Calu3 (cell line): ENCODE measurements at places on chromosomes 5 and 9. TPM values are rescaled to one million over a fixed set of nuclear protein-coding genes. Genes with fewer than 3 reads are reported as not detected.
A peak's percentile ranks its signal among the peaks of the same experiment; 100 is the strongest.

- no peak for DNase-seq
Observed at GRCh38 chr5:156677963-156678362, 172.1 kb upstream of the PPP1R2B start.

DNA sequence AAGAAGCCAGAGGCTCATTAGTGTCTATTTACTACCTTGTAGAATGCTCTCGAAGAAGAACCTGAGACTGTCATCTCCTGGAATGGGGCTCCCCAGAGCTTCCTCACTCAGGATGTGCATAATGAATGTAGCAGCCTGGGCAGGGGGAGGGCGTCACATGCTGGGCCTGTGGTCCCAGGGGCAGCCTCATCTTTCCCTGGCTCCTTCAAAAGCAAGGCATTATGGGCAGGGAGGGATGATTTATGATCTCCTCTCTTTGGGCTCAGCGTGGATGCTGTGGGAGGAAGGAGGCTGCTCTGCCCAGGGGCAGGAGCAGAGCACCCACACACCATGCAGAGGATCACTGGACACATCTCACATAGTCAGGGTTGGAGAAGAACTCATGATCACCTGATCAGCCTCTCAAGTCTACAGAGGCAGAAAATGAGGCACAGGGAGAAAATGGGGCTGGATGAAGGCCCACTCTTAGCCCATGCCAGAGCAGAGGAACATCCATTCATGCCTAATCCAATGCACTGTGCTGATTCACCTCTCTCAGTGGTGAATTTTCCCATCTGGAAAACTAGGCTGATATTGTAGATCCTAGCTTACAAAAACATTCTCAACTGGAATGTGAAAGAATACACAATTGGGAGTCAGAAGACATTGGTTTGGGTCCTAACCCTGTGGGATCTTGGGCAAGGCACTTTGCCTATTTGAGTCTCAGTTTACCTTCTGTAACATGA lies 173.7 kb downstream of the CARTPT start:
- no peak for DNase-seq

GRCh38 chr9:94772639-94773303 lies 46.3 kb downstream of the AOPEP start:
- DNase-seq = no peak

PRDM9 gene
- not detected in 2 replicates for total RNA-seq

GALNT12 gene
- 49.2 and 51.2 TPM in 2 replicates for total RNA-seq

PCDHGC4 gene
- 1.2 and 2.2 TPM in 2 replicates for total RNA-seq

DNA sequence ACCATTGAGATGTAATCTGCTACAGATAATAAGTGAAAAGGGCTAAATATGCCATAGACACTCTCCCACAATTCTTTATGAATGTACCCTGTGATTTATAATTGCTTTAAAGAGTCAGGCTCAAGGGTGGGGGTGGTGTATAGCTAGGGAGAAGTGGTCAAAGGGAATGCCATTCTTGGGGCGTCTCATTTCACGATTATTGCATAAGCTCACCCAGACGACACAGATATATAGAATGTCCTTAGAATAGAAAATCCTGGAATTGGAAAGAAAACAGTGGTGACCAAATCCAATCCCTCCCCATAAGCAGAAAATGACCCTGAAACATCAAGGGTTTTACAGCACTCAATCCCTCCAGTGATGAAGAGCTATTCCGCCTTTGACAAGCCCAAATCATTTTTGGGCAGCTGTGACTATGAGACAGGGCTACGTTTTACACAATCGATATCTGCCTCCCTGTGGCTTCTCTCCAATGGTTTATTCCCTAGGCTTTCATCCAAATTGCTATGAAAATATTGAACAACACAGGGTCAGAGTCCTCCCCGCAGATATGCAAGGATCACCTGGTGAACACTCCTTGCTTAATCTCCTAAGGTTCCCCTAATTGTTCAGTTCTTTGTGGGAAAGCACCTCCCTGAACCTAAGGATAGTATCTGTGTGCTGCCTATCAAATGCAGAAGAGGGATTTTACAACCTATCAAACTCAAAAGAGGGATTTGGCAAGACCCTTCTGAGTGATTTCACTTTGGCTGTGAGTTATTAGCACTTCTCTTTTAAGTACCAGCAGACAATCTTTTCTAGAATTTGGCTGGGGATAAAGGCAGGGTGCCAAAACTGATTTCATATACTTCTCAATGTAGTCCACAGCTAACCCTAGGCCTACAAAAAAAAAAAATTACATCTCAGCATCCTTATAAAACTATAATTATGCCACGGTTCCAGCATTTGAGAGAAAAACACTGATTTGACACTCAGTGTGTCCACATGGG lies 144.9 kb upstream of the CDH6 start:
- DNase-seq = peak; percentile 5

GRCh38 chr9:101508211-101508610 lies 25.4 kb upstream of the RNF20 start:
- no peak for DNase-seq

GRCh38 chr9:4973902-4974301 lies 11.2 kb upstream of the JAK2 start:
- no peak for DNase-seq

GRCh38 chr5:36417668-36418067 lies 116.0 kb upstream of the RANBP3L start:
- DNase-seq = no peak

DNA sequence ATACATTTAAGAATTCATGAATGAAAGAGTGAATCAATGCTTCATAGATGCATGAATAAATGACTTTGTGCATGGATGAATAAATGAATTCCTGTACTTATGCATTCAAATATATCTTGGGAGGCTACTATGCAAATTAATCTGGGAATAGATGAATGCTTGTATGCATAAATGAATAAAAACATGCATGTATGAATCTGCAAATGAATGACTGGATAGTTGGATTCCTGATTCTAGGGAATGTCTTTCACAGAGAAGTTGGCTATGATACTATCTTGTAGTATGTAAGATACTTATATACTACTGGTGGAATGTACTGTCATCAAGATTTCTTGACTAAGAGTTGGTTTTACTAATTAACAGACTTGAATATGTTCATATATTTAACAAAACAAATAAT lies 75.3 kb upstream of the ASTN2 start:
- DNase-seq = no peak

DNA sequence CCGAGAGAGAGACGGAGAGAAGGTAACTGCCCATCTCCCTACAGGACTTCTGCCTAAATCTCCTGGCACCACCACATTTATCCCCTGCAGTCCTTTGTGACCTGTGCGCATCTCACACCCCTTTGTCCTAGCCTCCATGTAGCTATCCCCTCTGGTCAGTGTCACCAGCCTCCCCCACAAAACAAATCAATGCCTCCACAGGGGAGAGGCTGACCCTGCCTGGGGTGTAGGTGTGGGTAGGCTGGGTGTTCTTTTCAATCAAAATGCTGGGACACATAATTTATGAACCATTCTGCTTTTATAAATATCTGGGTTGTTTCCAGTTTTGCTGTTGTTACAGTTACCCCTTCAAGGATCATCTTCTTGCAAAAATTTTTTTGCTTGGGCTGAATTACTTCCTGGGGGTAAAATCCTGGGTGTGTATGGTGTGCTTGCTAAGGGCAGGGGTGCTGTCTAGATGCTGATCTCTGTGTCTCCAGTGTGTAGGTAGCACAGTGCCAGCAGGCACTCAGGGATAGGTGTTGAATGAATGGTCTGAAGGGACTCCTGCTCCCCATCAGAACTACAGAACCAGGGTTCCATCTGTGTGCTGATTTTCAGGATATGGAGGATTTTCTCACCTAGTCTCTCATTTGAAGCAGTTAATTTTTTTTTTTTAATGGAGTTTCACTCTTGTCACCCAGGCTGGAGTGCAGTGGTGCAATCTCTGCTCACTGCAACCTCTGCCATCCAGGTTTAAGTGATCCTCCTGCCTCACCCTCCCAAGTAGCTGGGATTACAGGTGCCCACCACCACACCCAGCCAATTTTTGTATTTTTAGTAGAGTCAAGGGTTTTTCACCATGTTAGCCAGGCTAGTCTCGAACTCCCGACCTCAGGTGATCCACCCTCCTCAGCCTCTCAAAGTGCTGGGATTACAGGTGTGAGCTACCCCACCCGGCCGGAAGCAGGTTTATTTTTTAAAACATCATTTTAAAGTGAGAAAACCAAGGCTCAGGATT lies at the start of gene GARIN3:
Gene GARIN3 (minus strand): TSS at position 51 of the 1,000 bp plus-strand sequence. CDS start 96 bp downstream, outside the sequence.
- DNase-seq = no peak
